T-helper 2 cell treated with Interferon-gamma antibody and Interleukin-4, amounts not matched to agents 5 μg/mL and 100 μg/mL, for 36 hours (primary cell): ENCODE measurements at places on chromosomes 4 and X.

DNA sequence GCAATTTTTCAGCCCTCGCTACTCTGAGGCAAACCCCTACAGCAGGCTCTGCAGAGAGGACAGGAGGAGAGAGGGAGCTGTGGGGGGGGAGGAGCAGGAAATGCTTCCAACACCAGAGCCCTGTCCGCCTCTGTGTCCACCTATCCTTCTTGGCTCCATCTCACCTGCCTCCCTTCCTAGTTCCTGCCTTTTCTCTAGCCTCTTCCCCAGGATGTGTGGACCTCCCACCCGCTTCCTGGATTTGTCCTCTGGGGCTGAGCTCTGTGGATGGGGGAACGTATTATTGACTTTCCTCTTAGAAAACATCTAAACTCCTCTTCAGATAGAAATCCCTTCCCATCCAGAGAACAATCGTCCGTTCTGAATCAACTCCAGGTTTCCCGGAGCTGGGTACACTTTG is 14.4 kb downstream of the ASMT start:
- DNase-seq: no peak

DNA sequence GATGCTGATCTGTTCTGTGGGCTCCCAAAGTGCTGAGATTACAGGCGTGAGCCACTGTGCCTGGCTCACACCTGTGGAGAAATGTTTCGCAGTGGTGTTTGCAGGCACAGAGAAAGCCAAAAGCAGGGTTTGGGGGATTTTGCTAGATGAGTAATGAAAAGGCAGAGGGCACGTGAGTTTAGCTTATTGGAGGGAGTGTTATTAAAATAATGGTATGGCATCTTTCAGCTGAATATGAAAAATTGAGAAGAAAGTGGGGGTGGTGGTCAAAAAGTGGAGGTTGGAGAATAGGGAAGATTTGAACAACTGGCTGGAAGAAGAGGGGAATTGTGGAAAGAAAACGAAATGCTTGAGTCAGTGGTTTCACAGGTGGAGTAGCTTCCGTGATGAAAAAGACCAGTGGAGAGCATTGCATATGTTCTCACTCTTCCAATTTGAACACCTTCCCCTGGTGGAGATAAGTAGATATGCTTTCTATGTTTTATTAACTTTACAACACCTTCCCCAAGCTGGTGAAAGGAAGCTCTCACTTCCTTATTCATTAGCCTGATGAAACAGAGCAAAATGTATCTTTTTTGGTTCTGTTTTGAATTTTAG is 1.1 kb upstream of the CHST7 start:
- DNase-seq: no peak

- no peak for DNase-seq
These were observed 58.0 kb upstream of the SCOC start for GRCh38 chr4:140315438-140315837.

DNA sequence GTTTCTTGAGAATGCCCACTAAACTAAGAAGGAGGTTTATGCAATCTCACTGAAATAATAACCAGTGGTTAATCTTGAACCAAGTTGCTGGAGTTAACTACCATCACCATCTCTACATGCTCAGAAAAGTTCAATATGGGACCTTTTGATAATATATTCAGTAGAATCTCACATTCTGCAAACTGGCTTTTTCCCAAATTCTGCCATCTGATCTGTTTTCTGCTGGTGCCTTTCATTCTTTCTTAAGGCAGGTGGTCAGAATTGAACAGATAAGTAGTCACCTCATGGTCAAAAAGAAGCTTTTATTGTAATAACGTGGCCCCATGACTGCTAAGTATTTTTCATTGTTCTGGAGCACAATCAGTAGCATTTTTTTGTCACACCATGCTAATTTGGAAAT is 229.0 kb upstream of the GK2 start:
- no peak for DNase-seq

DNA sequence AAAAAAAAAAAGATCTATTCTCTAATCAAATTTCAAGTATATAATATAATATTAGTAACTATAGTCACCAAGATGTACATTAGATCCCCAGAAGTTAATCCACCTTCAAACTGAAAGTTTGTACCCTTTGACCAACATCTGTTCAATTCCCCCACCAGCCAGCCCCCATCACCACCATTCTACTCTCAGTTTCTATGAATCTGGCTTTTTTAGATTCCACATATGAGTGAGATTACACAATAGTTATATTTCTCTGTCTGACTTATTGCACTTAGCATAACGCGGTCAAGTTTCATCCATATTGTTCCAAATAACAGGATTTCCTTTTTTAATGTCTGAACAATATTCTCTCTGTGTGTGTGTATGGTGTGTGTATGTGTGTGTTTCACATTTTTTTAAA is 33.7 kb upstream of the VMA21 start:
- no peak for DNase-seq

GRCh38 chr4:48130100-48130499 is 4.0 kb downstream of the TXK start:
- DNase-seq: no peak

- DNase-seq: no peak
These were observed 598 bp downstream of the MAOB start for GRCh38 chrX:43881410-43882293.

DNA sequence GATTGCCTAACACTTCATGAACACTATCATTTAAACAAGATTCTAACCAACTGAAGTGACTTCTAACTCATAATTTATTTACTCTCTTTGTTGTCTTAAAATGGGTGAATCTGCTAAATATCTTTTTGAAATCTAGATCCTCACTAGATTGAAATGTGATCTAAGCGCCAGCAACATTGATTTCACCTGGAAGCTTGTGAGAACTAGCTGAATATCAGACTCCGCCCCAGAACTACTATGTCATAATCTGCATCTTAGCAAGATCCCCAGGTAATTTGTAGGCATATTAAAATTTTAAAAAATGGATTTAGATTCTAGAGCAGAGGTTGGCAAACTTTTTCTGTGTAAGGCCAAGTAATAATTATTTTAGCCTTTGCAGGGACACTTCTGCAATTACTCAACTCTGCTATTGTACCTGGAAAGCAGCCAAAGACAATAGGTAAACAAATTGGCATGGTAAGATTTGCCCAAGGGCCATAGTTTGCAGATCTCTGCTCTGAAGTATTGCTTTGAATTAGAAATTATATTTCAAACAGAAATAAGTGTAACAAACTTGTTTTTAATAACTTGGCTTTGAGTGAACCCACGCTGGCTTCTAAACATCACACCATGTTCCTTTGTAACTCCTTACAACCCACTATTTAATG is 121.5 kb downstream of the REELD1 start:
- no peak for DNase-seq

GRCh38 chrX:8403988-8404387 is 60.6 kb upstream of the VCX3B start:
- no peak for DNase-seq

- no peak for DNase-seq
These were observed 38.3 kb downstream of the MGARP start for GRCh38 chr4:139241784-139242151.
